ENCODE measurements at places on chromosomes 12 and 14. TPM values are rescaled to one million over a fixed set of nuclear protein-coding genes. Genes with fewer than 3 reads are reported as not detected.

Gene TEX22
- total RNA-seq: not detected

- no peak overlapping the region for H3K27ac ChIP-seq
- DNase-seq: no peak
- no peak overlapping the region for H3K4me3 ChIP-seq
- H3K27me3 ChIP-seq: no peaks in the 10 kb centered on the region
- no peaks in the 10 kb centered on the region for H3K4me1 ChIP-seq
- no peaks in the 10 kb centered on the region for H3K36me3 ChIP-seq
Observed at GRCh38 chr12:107374161-107374840, 281.0 kb upstream of the CRY1 start.

DNA sequence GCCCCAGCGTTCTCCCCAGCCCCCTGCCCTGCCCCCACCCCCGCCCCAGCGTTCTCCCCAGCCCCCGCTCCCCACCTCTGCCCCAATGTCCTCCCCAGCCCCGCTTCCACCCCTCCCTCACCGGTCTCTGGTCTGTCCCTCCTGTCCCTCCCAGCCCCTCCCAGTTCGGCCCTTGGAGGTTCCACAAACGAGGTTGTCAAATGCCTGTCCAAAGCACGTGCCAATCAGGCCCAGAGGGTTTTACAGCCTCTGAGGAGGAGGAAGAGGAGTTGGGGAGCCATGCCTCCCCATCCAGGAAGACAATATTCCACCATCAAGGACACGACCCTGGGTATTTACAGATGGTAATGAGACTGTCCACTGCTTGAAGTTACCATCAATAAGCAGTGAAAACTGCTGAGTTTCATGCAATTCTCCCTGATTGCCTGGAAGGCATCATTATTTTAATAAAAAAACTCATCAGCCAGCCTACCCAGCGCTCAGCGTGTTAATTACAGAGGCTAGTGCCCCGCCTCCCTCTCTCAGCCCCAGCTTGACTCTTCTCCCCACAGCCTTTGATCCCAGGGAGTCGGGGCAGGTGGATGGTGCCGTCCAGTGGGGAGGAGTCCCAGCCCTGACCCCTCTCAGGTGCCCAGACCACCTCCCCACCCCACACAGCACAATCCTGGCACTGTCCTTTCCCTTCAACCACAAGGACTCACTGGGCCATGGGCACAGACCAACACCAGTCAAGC is 30.6 kb upstream of the C14orf180 start:
- no peaks in the 10 kb centered on the region for H3K4me1 ChIP-seq
- peaks cover 26% of the 10 kb centered on the region for H3K27me3 ChIP-seq
- no peak overlapping the region for H3K4me3 ChIP-seq
- no peak overlapping the region for H3K27ac ChIP-seq
- no peaks in the 10 kb centered on the region for H3K36me3 ChIP-seq
- DNase-seq: no peak

GRCh38 chr12:12072064-12072760 is 1.5 kb downstream of the BCL2L14 start:
- no peak overlapping the region for H3K27ac ChIP-seq
- H3K4me1 ChIP-seq: no peaks in the 10 kb centered on the region
- H3K4me3 ChIP-seq: no peak overlapping the region
- H3K36me3 ChIP-seq: no peaks in the 10 kb centered on the region
- no peak for DNase-seq

GRCh38 chr12:65892841-65893251 is 68.6 kb downstream of the HMGA2 start:
- no peak for DNase-seq
- H3K27me3 ChIP-seq: no peaks in the 10 kb centered on the region
- no peaks in the 10 kb centered on the region for H3K36me3 ChIP-seq
- peaks cover 13% of the 10 kb centered on the region for H3K4me1 ChIP-seq
- H3K4me3 ChIP-seq: no peak overlapping the region
- no peak overlapping the region for H3K27ac ChIP-seq
